ENCODE measurements at places on chromosomes 1 and 21.

GRCh38 chr1:117826540-117827078 lies 102.8 kb downstream of the GDAP2 start:
- peak; percentile 92 for DNase-seq

DNA sequence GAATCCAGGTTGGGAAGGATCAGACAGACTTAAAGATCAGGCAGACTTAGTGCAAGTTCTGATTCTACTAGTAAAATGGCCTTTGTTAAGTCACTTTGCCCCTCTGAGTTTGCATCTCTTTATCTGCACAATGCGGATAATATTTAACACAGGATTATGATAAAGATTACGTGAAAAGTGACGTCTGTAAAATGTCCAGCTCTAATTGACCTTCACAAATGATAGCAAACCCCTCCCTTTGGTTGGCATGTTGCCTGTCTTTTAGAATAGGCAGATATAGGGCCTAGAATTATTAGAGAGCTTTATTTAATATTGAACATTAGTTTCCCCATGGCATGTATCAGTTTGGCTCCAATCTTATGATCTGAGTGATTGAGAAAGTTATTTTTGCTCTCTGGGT lies 55.4 kb downstream of the C1orf21 start:
- no peak for DNase-seq

DNA sequence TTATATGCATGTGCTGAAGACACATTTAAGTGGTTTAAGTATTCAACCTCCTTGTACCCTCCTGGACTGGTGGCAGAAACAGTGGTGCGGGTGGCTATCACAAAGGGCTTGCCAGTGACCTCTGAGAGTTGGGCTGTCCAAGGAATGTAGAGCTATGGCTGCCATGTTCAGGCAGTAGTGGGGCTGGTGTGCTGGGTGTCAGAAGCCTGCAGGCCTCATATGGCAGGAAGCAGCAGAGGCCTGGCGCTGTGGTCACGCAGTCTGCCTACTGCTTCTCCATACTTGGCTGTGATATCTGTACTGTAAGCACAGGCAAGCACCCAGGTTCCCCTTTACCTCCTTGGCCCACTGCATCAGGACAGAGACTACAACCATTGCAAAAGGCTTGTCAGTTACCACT lies 870.0 kb downstream of the LRRIQ3 start:
- no peak for DNase-seq

DNA sequence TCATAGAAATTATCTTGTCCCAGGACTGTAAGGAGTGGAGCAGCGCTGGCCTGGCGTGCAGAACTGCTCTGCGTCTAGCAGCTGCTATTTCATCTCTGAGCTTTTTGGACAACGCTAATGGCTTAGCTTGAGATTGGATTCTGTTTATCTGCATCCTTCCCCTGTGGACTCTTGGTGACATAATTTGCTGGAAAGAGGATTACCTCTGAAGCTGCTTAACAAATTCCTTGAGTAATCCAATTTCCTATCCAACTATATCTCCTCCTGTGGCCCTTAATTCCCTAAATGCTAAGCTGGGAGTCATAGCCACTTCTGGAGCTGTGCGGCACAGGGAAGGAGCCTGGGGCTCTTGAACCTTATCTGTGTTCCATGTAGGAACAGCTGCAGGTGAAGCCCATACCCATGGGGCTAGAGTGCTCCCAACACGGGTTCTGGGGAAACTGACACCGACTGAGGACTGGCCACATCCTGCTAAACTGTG lies 43.2 kb downstream of the IL6R start:
- no peak for DNase-seq

DNA sequence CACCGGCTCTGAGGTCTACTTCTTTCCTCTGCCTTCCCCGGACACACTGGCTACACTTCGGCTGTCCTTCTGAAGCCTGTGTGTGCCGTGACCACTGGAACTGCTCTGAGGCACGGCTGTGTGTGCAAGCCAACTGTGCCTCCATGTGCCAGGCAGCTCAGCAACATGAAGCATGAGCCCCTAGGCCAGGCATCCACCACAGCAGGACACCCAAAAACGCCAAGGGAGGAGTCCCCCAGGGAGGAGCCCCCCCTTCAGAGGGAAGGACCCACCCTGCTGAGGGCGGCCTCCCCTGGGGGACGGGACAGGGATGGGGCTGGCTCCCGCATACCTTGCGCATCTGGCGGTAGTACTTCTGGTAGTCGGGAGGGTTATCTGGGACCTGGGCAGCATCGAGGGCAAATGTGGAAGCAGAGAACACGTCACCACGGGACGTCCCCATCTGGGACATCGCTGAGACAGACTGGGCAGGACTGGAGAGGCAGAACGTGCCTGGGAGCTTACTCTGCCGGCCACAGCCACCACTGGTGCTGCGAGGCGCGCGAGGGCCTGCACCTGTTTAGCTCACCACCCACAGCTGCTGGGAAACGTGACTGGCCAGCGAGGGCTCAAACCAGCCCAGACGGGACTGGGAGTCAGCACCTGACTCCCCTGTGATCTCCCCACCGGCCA lies 20.5 kb downstream of the LSS start:
- no peak for DNase-seq

- no peak for DNase-seq
Observed at GRCh38 chr1:222886878-222887351, 72.1 kb downstream of the DISP1 start.

- DNase-seq = no peak
Observed at GRCh38 chr1:178962853-178963711, 62.6 kb upstream of the FAM20B start.

GRCh38 chr1:117026361-117026760 lies 24.8 kb downstream of the CD101 start:
- peak; percentile 17 for DNase-seq

DNA sequence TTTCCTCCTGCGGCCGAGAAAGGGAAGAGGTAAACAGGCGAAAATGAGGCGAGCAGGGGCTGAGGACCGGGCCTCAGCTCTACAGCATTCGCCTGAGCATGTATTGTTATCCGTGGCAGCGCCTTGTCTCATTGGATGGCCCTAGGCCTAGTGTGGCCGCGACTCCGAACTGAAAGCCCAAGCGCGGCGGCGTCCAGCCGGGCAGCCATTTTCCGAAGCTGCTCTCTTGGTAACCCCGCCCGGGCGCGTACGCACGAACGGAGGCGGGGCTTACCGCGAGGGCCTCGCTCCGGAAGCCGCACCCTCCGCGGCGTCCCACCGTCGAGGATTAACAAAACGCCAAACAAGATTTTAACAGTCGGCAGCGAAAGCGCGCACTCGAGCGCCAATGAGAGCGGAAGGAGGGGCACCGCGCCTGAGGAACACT lies 797 bp upstream of the USP1 start:
- no peak for DNase-seq

DNA sequence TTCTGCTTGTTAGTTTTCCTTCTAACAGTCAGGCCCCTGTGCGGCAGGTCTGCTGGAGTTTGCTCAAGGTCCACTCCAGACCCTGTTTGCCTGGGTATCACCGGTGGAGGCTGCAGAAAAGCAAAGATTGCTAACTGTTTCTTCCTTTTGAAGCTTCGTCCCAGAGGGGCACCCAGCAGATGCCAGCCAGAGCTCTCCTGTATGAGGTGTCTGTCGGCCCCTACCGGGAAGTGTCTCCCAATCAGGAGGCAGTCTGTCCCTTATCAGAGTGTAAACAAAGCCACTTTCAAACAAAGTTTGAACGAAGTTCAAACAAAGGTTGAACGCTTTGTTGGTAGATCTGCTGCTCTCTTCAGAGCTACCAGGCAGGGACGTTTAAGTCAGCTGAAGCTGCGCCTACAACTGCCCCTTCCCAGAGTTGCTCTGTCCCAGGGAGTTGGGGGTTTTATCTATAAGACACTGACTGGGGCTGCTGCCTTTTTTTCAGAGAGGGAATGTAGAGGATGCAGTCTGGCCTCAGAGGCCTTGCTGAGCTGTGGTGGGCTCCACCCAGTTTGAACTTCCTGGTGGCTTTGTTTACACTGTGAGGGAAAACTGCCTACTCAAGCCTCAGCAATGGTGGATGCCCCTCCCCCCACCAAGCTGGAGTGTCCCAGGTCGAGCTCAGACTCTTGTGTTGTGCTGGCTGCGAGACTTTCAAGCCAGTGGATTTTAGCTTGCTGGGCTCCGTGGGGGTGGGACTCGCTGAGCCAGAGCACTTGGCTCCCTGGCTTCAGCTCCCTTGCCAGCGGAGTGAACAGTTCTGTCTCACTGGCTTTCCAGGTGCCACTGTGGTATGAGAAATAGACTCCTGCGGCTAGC lies 401.8 kb downstream of the SRGAP2C start:
- DNase-seq = no peak

DNA sequence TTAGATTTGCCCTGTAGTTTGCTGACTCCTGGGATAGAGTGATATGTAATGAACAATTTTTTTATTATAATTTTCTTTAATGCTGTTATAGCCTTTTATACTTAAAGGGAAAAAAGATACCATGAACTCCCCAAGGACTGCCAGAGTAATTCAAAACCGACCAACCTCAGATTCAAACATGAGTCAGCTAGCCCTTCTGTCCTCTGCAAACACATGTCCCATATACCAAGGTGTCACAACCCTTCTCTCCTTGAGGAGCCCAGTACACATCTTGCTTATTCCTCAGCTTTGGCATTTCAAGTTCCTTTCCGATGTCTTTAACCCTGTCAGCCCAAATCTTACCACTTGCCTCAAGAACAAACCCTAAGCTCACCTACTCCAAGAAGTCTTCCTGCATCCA lies 184.9 kb downstream of the KCNH1 start:
- DNase-seq = no peak

- no peak for DNase-seq
Observed at GRCh38 chr1:3251099-3251806, 182.2 kb downstream of the PRDM16 start.

DNA sequence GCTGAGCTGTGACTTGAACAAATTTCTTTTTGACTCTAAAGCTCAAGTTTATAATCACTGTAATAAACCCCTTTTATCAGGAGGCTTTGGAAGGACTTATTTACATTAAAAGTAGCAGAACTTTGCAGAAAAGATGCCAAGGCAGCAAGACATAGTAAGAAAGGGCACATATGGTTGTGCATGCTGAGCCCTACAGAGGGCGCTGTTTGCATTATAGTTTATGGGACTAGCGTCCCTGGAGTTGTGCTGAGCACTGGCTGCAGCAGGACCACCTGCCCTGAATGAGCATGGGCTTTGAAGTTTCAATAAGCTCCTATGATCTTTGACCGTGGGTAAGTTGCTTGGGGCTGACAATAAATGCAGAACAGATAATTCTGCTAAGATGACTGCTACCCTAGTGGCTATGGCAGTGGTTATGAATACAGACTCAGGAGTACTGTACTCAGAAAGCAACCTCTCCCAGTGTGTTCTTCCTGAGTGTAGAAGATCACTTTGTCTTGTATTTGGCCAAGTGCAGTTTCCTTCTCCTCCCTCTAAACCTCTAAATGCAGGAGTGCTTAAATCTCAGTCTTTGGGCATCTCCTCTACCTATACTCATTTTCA lies 45.4 kb upstream of the USP1 start:
- no peak for DNase-seq

- no peak for DNase-seq
Observed at GRCh38 chr1:185292237-185292636, 24.8 kb downstream of the IVNS1ABP start.

DNA sequence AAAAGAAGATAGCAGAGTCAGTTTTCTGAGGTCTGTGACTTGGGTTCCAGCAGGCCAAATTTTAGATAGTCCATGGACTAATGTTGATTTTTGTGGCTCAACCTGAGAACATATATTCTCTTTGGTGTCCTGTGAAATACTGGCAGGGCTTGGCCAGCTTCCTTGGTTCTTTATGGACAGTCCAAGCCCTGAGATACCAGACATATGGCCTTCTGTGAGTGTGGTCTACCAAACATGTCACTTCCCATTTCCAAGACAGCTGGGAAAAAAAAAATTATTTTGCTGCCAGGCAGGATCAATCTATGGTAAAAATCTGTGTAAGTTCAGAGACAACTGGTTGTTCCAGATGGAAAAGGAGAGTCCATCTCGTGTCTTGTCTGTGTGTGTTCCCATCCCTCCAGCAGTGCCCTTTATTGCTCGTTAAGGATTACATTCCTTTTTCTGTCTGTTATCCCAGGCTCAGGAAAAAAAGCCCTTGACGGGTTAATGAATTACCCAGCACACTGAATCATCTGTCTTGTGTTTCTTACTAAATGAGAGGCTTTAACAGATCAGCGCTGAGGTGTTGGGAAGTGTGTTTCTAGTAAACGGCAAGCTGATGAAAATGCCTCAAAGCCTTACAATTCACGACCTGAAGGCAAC lies 33.4 kb upstream of the XPR1 start:
- no peak for DNase-seq

DNA sequence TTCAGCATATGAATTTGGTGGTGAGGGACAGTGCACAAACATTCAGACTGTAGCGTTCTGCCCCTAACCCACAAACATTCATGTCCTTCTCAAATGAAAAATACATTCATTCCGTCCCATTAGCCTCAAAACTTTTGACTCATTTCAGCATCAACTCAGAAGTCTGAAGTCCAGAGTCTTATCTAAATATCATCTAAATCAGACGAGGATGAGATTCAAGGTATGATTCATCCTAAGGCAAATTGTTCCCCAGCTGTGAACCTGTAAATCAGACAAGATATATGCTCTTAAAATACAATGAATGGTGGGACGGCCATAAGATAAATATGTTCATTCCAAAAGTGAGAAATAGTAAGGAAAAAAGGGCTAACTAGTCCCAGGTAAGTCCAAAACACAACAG lies 1195.6 kb upstream of the ADGRL4 start:
- no peak for DNase-seq

GRCh38 chr1:2438038-2438437 lies 25.7 kb upstream of the PEX10 start:
- no peak for DNase-seq

GRCh38 chr1:192133350-192133926 lies 24.8 kb upstream of the RGS18 start:
- peak; percentile 73 for DNase-seq

DNA sequence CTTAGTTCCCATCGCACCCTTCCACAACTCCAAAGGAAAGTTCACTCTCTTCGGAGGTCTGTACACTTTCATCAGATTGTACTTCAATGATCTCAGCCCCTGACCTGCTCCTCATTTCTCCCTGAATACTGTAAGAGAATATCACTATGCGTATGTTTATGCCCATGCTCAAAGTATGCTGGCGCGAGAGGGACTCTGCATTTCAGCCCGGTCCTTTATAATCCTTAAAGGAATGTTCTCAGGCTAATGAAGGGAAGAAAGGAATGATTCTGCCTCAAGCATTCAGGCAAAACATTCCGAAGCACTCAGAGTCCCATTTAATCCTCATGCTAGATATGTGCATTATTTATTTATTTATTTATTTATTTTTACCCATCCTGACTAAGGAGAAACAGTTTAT lies 76.8 kb downstream of the PLD5 start:
- DNase-seq = no peak

DNA sequence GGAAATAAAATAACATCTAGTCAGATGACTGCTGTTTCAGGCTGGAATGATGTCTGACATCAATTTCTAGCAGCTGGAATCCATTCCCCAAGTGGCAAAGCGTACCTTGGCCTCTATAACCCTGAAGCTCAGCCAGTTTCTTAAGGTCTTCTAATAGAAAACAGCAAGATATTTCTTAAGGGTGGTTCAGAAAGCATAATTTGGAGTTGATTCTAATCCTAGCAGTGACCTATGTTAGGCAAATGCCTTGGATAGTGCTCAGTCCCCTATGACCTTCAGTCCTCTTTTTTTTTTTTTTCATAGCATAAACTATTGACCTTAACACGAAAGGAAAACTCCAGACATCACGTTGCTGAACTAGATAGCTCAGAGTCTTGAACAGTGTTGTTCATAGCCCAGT lies 56.5 kb downstream of the LAMC2 start:
- DNase-seq = no peak

All from fibroblast of skin of right quadriceps (primary cell).